ENCODE measurements at places on chromosomes 7 and 10.

GRCh38 chr10:55330486-55330885, 529.5 kb upstream of the PCDH15 start:
- DNase-seq: no peak

- DNase-seq: no peak
Observed at GRCh38 chr7:128274246-128274883, 33.3 kb downstream of the LEP start.

DNA sequence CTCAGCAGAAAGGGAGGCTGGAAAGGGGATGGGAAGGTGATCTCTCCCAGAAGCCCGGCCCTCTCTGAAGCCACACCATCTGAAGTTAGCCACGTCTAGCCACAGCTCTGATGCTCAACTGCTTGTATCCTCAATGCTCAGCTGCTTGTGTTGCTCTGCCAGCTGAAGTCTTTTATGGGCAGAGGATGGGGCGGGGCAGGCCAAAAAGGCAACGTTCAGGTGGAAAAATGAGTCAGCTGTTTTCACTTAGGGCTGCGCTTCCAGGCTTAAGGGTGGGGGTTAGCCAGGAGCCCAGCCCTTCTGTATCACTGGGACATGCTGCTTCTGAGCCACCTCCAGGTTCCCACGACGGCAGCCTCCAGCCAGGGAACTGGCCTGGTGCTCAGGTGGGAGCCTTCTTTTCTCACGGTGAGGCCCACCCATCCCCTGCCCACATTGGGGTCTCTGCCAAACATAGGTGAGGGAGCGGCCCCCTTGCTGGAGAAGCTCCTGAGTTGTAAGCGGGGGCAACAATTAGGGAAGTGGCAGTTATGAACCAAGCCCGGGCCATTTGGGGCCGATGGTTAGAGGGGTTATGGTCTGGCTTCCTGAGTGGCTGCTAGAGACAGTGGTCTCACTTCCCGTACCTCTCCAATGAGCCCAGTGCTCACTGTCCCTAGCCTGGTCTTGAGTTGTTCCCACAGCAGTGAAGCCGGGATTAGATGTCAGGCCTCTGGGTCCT, 44.9 kb upstream of the CNPY1 start:
- no peak for DNase-seq

GRCh38 chr7:13496976-13497375, 492.5 kb downstream of the ETV1 start:
- no peak for DNase-seq

DNA sequence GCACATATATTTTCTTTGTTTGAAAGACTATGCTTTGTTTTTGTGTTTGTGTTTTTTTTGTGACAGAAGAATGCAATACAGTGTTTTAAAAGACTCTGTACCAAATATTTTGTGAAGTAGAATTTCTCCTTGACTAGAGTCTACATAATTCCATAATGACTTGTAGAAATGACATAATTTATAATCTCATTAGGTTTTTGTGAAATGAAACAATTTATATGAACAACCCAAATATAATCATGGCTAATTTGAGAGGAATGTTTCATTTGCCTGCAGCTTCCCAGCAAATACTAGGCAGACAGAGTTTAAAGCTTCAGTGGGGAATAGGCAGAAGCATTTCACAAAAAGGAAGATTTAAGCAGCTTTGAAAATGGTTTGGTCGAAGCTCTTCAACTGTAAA, 215.6 kb upstream of the LRRN3 start:
- DNase-seq: no peak

GRCh38 chr7:55569797-55570196, 2.5 kb downstream of the VOPP1 start:
- DNase-seq: no peak

GRCh38 chr7:81138870-81139269, 220.0 kb upstream of the SEMA3C start:
- no peak for DNase-seq
